Activated B cell treated with CpG ODN at 0.5 μM for 24 hours (primary cell): ENCODE measurements at places on chromosomes 1 and 21. TPM values are rescaled to one million over a fixed set of nuclear protein-coding genes. Genes with fewer than 3 reads are reported as not detected.

DNA sequence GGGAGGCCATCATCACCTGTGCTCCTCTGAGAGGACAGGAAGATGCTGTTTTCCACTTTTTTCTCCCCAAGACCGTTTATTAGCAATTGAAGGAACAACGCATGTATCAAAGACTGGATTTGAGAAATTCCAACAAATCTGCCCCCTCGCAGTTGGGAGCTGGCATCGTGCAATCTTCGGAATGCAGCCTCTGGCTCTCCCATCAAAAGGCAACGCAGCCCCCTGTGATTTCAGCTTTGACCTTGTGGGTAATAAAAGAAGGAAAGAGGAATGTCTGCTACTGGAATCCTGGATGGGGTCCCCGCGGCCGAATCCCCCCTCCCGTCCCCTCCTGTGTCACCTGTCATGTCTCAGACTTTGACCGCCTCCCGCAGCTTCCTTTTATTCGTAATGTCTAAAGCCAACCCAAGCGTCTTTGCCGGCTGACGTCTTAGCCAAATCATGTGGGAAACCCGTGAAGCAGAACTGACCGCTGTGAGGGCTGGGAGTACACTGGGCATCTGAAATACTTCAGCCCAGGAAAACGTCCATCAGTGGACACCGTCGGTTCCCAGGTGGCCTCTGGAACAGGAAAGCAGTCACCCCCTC is 101.5 kb downstream of the WDR4 start:
- peak; percentile 36 for DNase-seq

SPRR2D gene
- total RNA-seq = not detected in 2 replicates

- no peak for DNase-seq
Observed at GRCh38 chr1:158687037-158687436, 522 bp upstream of the SPTA1 start.

PUM1 gene
- 132 and 137 TPM in 2 replicates for total RNA-seq

DNA sequence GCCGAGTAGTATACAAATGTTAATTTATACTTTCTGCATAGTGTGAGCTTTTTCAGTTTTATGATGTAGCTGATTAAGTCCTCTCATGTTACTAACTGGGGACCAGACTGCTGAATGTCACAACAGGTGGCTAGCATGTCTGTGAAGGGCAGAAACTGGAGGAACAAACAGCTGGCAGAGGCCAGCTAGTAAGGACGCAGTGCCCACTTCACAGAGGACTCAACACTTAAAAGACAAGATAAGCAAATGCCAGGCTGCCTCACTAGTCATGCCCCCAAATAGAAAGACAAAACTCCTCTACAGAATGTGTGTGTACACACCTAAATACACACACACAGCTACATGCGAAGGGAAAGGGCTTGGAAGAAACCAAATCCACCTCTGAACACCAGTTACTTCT is 73.8 kb upstream of the ZNF678 start:
- DNase-seq = no peak

- DNase-seq = no peak
Observed at GRCh38 chr1:61926597-61926996, 184.3 kb downstream of the PATJ start.

LCE2A gene
- total RNA-seq = not detected in 2 replicates

TMEM200B gene
- not detected in 2 replicates for total RNA-seq

GRCh38 chr1:92882819-92883218 is 51.0 kb downstream of the RPL5 start:
- DNase-seq = no peak

GRCh38 chr1:117826119-117826518 is 103.3 kb downstream of the GDAP2 start:
- DNase-seq = no peak

DNA sequence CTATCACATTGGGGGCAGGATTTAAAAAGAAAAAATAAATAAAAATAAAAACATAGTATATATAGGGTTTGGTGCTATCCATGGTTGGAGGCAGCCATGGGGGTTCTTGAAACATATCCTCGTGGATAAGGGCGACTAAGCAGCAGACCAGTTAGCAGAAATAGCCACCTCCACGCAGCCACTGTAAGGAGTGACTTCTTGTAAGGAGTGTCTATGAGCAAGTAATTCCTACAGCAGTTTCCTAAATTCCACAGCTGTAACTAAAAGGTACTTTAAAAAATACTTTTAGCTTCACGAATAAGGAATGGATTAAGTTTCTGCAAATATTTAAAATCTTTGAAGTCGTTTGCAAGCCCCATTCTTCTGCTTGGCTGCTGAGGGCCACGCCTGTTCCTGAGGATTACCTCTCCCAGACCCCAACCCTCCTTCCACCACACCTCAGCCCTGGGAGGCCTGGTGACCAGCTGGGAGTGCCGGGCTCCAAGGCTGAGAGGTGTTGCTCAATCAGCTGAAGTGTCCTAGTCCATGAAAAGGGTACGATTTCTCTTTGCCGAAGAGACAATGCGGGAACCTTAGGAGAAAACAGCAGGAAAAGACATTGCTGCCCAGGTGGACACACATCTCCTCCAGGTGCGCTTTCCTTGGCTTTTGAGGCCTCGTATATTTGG is 115.3 kb downstream of the ADSS2 start:
- no peak for DNase-seq

- DNase-seq = no peak
Observed at GRCh38 chr1:168281603-168282325, 1.1 kb downstream of the TBX19 start.

GRCh38 chr21:43869486-43870325 is 4.7 kb downstream of the AGPAT3 start:
- no peak for DNase-seq

- no peak for DNase-seq
Observed at GRCh38 chr1:37070126-37070525, 35.8 kb upstream of the GRIK3 start.

GRCh38 chr1:20400341-20401177 is 85.5 kb downstream of the CAMK2N1 start:
- DNase-seq = no peak

DNA sequence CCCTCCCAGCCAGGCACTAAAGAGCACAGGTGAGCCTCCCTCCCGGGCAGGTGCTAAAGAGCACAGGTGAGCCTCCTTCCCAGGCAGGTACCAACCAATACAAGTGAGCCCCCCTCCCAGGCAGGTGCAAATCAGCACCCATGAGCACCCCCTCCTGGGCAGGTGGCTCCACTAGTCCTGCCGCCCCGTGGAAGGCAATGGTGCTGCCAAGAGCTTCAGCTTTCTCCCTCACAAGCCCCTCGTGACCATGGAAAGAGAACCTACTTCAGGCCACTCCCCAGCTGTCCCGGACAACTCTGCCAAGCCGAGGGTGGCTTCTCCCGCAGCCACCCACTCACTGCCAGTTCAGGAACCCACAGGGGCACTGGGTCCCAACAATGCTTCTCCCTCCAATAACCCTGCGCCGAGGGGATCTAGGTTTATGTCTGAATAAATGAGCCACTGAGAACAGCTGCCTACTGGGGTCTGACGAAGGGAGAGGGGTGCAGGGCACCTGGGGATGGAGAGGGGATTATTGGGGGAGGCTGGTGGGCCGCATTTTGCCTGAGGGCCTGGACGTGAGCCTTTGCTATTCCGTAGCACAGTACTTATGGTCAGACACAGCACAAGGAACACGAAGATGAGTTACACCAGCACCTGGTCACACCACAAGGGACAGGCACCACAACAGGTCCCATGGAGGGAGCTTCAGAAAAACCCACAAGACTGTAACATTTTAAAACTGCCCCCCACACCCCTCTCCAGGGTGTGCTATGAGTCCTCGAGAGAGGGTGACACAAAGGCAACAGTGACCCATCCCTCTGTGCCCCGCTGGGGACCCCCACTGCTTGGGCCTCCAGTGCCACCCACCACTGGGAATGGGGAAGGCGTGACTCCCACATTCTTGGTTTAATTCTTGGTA is 46.3 kb downstream of the PRDM15 start:
- DNase-seq = no peak

DNA sequence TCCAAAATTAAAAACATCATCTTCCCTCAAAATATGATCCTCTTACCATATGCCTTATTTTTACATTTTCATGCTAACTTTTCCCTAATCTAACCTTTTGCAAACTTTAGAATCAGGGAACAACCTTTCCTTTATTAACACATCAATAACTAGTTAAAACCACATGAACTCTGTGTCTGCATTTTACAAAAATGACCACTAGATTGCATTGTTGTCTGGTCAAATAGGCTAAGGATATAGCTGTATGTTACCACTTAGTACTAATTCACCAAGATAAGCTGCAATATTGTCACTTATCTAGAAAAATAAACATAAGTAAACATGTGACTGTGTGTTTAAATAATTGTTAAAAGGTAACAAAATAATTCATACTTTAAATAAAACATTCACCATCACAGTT is 82.3 kb downstream of the DENND1B start:
- DNase-seq = no peak

DNA sequence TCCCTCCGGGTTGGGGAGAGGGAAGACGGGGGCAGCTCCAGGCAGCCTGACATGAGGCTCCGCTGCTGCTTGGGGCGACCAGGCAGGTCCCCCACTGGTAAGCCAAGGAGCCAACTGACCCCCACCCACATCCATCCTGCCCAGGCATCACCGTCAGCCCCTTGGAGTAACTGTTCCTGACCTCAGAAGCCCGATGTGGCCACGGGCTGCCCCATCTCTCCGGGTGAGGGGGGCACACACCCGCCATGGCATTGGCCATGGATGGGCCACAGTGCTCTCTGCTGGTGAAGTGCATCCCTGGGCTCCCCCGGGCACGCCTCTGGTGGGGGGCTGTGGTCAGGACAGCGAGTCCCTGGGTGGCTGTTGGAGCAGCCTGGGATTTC is 100.0 kb downstream of the CRYAA start:
- DNase-seq = no peak
